A549 treated with Mapracorat at 1 μM for 4 hours (cell line): ENCODE measurements at places on chromosomes 6 and 20. TPM values are rescaled to one million over a fixed set of nuclear protein-coding genes. Genes with fewer than 3 reads are reported as not detected.

Gene BANF2
- total RNA-seq = not detected in 5 replicates

Gene ARFGEF2
- total RNA-seq = 11.7 to 15.2 TPM (median 14.2 TPM) in 5 replicates

Gene KHDC1L
- total RNA-seq = 0.29 TPM in 1 of 5 replicates, not detected in the others

Gene HMGN3
- 54.4 to 70.4 TPM (median 59.0 TPM) in 5 replicates for total RNA-seq

Gene BPI
- not detected in 5 replicates for total RNA-seq

Gene TCP11
- not detected in 5 replicates for total RNA-seq

Gene SLC44A4
- 0.15 TPM in 1 of 5 replicates, not detected in the others for total RNA-seq

Gene DZANK1
- 2.4 to 3.1 TPM (median 2.9 TPM) in 5 replicates for total RNA-seq

Gene DEFB121
- not detected in 5 replicates for total RNA-seq

Gene CRYBG1
- 0.60 to 0.80 TPM (median 0.67 TPM) in 5 replicates for total RNA-seq

Gene FOXO3
- 9.5 to 13.2 TPM (median 11.2 TPM) in 5 replicates for total RNA-seq

Gene STMND1
- total RNA-seq = not detected in 5 replicates

Gene NOX3
- total RNA-seq = not detected in 5 replicates

Gene SCUBE3
- total RNA-seq = 0.03 to 0.07 TPM (median 0.05 TPM) in 5 replicates

Gene HTR1E
- not detected in 5 replicates for total RNA-seq

Gene TGM2
- 343 to 504 TPM (median 454 TPM) in 5 replicates for total RNA-seq

Gene VIP
- not detected in 5 replicates for total RNA-seq

Gene THBS2
- total RNA-seq = 0.02 TPM in 1 of 5 replicates, not detected in the others

Gene HEY2
- total RNA-seq = 0.06 to 0.10 TPM (median 0.07 TPM) in 3 of 5 replicates, not detected in the others

Gene THEMIS
- total RNA-seq = not detected in 5 replicates

Gene MYLK2
- 0.27 to 0.76 TPM (median 0.48 TPM) in 5 replicates for total RNA-seq

Gene TMEM244
- not detected in 5 replicates for total RNA-seq

Gene METTL24
- not detected in 5 replicates for total RNA-seq

Gene GSTA2
- total RNA-seq = not detected in 5 replicates

Gene TCF15
- total RNA-seq = not detected in 5 replicates

Gene SESN1
- total RNA-seq = 8.9 to 11.2 TPM (median 10.5 TPM) in 5 replicates

Gene SCRT2
- total RNA-seq = 0.08 TPM in 1 of 5 replicates, not detected in the others

Gene TMEM200A
- total RNA-seq = 0.06 to 0.07 TPM in 2 of 5 replicates, not detected in the others

Gene DEFB124
- 0.29 to 0.44 TPM in 2 of 5 replicates, not detected in the others for total RNA-seq

Gene GJA10
- not detected in 5 replicates for total RNA-seq

Gene ULBP2
- total RNA-seq = 2.9 to 3.9 TPM (median 3.4 TPM) in 5 replicates

Gene SPATA2
- total RNA-seq = 6.8 to 8.7 TPM (median 7.8 TPM) in 5 replicates

Gene PGBD1
- total RNA-seq = 3.9 to 5.6 TPM (median 5.1 TPM) in 5 replicates

Gene GPRC6A
- total RNA-seq = not detected in 5 replicates

Gene MAN1A1
- total RNA-seq = 0.06 TPM in 1 of 5 replicates, not detected in the others

Gene PKHD1
- total RNA-seq = not detected in 5 replicates

Gene UBE2C
- total RNA-seq = 215 to 248 TPM (median 240 TPM) in 5 replicates

Gene BTNL2
- total RNA-seq = not detected in 5 replicates

Gene EYA4
- total RNA-seq = 8.3 to 10.9 TPM (median 9.2 TPM) in 5 replicates

Gene RGS17
- total RNA-seq = 5.1 to 7.4 TPM (median 6.5 TPM) in 5 replicates

Gene SLC35A1
- total RNA-seq = 8.5 to 9.5 TPM (median 9.1 TPM) in 5 replicates

Gene RAB23
- 7.1 to 8.5 TPM (median 7.9 TPM) in 5 replicates for total RNA-seq
